Astrocyte of the cerebellum (primary cell): ENCODE measurements at places on chromosomes 12 and 14.

DNA sequence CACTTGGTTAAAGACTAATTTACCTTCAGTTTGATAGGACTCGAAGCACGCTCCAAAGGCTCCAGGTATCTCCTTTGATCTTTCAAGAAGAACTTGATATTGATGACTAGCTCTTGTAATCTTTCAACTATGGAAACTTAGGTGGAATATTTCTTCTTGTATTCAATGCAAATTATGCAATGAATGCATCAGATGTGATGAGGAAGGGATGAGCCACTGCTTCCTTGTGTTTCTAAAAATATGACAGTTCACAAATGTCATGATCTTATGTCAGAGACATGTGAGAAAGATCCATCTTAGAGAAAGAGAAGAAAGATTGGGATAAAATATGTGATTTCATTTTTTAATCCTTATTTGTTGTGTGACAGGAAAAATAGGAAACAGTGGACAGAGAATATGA lies 9.9 kb downstream of the RNASE9 start:
- no peak for DNase-seq

DNA sequence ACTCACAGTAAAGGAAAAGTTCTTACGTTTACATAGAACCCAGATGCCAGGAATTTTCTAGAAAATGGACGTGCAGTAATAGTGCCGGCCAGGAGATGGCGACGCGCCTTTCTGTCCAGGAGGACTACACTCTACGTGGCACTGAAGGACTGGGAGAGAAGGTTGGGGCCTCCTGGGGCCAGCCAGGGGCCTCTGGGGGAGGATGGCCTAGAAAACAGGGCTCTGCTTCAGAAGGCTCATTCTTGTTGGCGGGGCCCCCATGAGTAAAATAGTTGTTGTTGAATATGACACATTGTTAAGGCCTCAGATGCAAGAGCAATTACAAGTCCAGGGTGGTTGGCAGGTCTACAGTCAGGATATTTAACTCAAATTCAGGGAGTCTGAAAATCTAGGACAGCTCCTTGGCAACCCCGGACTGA lies 120.1 kb upstream of the MAX start:
- no peak for DNase-seq

- DNase-seq = no peak
These were observed 42.1 kb downstream of the CFAP251 start for GRCh38 chr12:121960541-121960940.

GRCh38 chr12:8636581-8636980 lies 23.9 kb upstream of the AICDA start:
- no peak for DNase-seq

GRCh38 chr12:124264089-124264795 lies 30.7 kb upstream of the RFLNA start:
- no peak for DNase-seq

DNA sequence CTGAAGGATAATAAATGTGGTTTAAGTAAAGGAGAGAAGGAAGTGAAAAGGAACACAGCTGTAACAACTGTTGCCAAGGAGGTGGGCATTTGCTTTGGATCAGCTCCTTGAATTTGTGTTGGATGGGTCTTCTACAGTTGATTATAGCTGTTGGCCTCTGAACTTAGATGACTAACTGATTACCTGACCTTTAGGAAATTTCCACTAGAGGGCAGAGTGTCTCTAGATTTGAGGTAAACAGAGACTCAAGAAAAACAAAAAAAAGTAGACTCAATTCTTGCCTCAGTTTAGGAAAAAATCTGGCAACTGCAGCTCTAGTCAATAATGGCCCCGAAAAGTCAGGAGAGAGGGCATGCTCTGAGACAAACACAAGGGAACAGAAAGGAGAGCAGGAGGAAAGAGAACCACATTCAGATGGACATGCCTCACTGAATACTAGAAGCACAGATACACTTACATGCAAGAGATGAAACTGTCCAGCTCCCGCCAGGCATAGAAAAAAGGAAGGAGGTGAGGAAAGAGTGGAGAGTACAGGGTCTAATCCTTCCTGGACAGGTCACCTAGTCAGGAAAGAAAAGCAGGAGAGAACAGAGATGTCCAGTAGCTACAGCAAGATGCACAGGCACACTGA lies 20.6 kb downstream of the COX14 start:
- DNase-seq = peak; percentile 19

- no peak for DNase-seq
These were observed 138.6 kb upstream of the LGR5 start for GRCh38 chr12:71300772-71301675.

DNA sequence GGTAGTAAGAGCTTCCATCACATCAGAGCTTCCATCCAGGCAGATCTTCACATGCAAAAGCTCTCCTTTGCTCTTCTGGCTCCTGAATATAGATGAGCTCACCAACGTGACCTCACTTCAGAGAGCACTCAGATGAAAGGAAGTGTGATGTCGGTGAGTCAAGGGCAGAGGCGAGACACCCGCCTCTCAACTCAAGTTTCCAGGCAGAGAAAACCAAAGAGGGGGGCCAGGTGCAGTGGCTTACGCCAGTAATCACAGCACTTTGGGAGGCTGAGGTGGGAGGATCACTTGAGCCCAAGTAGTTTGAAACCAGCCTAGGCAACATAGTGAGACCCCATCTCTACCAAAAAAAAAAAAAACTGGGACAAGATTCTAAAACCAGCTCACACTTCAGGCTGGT lies 126.9 kb downstream of the DUSP6 start:
- no peak for DNase-seq

- no peak for DNase-seq
These were observed 12.8 kb upstream of the GPX2 start for GRCh38 chr14:64955297-64955696.

GRCh38 chr12:33703221-33703620 lies 263.6 kb upstream of the SYT10 start:
- DNase-seq = no peak

DNA sequence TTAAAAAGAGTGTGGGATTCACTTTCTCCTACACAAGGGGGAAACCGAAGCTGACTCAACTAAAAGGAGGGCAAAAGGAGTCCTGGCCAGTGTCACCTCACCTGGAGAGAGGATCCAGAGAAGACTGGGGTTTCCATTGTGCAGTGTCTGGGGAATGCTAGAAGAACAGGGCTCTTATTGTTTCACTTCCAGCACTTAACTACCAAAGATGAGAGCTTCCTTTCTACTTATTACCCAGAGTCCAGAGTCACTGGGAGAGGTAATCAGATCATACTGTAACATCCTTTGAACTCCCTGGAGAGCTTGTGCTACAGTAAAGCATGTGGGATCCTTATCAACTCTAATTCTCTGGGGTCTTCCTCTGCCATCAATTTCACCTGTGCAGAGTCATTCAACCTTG lies 148.4 kb upstream of the BCL2L14 start:
- no peak for DNase-seq
